ENCODE measurements at places on chromosomes 4 and X.

GRCh38 chr4:75031775-75032174 is 98.9 kb downstream of the PARM1 start:
- DNase-seq, result no peak

DNA sequence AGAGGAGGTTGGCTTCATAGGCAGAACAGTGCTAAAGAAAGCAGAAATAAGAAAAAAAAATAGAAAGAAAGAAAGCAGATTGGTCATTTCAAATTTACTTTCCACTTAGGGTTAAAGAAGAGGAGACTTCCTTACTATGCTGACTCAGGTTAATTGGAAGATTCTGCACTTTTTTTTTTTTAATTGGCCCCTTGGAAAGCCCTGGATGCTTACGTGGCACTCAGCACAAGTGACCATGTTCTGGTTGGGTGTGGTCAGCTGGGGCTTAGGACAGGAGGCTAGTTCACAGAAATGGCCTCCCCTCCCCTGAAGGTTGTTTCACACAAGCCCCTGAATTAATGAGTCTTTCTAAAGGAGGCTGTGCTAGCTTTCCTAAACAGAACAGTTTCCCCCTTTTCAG is 14.5 kb downstream of the MAGEA9B start:
- DNase-seq, result no peak

GRCh38 chr4:6644792-6645530 is 4.5 kb downstream of the MRFAP1 start:
- no peak for DNase-seq

DNA sequence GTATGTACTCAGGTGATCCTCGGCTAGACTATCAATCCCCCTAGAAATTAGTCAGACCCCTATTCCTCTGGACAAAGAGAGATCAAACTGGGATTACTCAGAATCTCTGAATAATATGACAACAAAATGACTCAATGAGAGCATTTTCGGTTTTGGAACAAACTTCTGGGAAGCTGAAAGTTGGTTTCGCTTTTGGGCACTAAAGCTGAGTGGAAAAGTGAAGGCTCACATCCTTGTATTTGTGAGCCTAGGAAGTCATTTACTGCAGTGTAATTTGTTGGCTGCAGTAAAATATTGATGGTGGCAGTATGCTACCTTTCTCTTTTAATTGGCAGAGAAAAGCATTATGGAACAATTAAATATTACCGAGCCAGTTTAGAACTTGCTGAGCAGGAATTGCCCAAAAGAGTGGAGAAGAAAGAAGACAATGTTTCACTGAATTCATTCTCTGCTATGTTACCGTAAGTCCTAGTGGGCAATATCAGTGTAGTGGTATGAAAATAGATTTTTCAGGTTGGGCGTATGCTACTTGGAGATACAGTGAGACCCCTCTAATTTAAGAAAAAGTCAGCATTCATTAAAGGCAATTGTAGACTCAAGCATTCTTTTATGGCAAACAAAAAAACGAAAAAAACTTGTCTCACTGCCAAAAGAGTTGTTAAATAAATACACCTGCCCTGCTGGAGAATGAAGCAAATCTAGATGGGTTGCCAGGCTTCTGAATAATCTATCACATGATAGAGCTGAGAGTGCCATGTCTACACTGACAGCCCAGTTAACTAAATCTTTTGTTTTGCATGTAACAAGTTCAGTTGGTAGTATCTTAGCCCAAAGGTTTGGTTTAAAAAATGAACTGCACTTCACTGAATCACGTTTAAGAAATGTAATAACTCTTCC is 69.6 kb downstream of the AGTR2 start:
- DNase-seq, result no peak

- DNase-seq, result no peak
Observed at GRCh38 chr4:122073615-122074014, 78.5 kb upstream of the BLTP1 start.

DNA sequence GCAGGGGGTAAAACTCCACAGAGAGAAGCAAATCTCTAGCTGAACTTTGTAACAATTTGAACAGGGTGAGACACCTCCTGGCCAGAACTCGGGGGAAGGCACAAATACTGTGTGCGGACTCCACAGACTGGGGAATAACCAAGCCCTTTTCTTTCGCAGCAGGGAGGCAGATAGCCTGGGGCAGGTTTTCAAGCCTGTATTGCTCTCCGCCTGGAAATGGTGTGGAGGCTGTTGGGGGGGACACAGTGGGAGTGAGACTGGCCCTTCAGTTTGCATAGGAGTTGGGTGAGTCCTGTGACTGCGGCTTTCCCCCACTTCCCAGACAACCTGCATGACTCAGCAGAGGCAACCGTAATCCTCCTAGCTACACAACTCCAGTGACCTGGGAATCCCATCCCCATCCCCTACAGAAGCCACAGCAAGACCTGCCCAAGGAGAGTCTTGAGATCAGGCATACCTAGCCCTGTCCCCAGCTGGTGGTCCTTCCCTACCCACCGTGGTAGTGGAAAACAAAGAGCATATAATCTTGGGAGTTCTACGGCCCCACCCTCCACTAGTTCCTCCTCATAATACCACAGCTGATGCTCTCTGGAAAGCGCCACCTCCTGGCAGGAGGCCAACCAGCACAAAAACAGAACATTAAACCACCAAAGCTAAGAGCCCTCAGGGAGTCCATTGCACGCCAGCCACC is 12.9 kb upstream of the SMPX start:
- no peak for DNase-seq

DNA sequence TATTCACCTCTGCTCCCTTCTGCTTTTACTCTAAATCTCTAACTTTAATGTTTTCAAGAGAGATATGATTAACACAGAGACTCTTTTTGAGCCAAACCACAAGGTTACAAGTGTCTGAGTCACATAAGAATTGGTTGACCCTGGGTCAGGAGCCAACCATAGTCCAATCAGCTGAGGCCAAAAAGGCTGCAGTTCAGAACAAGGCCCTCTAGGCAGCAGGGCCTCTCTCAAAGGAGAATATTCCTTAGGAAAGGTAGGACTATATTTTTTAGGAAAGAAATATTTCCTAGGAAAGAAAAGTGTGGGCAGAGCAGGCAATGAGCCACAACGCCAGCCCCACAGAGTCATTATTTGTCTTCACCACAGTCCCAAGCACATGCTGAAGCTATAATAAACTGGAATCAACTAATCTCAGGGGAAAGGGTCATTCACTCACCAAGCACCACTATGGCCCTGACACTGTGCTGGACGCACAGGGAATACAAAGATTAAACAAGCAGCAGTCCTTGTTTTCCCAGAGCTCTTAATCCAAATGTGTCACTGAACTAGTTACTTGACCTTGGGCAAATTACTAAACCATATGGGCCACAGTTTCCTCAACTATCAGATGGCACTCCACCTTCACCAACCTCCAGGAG is 2.2 kb downstream of the ATP8A1 start:
- DNase-seq, result no peak

DNA sequence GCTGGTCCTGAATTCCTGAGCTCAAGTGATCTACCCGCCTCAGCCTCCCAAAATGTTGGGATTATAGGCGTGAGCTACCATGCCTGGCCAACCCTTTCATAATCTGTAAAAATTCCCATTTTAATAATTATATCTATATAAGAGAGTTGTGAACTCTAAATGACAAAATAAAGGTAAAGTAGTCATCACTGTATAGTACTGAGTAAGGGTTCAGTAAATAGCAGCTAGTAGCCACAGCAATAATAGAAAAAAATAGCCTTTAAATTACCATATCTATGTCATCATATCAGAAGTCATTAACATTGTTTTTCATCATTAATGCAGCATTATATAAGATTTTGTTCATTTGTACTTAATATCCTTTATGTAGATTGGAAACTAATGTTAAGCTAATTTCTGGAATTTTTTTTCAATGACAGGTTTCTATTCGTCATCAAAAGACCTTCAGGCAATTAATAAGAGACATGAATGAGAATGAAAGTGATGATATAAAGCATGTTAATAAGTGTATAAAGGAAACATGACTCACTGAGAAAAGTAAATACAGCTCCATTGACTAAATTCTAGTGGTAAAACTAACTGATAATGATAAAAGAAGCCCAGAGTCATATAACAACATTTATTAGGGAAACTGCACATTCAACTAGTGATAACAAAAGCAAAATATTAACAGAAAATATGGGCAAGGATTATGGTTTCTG is 85.9 kb upstream of the UGT8 start:
- no peak for DNase-seq

DNA sequence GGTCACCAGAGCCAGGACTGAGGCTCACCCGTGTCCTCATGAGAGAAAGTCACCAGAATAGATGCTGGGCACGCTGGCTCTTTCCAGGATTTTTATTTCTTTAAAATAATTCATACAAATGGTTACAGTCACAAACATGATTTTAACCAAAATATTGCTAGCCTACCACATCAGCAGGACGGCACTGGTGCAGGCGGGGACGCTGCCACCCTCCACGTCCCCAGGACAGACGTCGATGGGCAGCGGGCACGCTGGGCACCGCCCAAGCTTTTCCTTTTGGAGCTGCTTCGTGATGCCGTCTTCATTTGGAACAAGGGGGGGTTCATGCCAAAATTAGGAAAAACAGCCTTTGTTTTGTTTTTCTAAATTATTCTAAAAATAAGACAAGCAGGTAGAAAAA is 37.6 kb downstream of the CTBP1 start:
- no peak for DNase-seq

DNA sequence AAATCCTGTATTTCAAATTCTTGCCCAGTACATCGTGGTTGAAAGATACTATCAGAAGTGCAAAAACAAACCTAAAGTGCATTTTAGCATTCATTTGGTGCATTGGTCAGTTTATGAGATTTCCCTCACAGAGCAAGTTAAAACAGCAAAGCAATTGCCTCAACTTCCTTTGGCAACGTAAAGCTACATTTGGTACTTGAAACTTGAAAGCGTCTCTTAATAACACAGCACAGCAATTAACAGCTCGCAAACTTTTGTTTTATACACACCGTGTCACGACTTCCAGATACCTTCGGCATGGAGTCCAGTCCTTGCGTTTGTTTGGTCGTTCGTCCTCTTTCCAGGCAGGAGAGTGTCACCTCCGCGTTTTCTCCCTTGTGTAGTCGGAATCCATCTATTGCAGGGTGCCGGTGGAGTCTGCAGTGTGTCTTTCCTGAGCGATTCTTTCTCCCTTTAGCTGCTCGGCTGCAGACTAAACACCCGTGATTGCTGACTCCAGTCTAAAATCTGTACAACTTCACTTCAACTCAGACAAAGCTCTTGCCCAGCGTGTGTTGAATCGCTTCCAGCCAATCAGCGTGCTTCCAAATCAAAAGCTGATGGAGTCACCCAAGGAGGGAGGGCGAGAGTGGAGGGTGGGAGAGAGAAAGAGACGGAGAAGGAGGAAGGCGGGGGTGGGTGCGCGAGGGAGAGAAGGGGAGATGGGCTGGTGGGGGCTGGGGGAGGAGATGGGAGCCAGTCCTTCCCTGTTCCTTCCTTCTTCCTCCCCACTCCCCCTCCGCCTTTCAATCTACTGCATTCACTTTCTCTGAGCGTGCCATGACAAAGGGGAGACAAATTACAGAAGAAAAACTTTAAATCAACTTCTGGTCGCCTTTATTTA is at the start of gene PCDH18:
Gene PCDH18, minus strand, starts transcription at position 509 of the 883 bp plus-strand sequence. Its CDS starts 406 bp downstream, at position 103.
- peak; percentile 89 for DNase-seq

- no peak for DNase-seq
Observed at GRCh38 chrX:153635788-153636668, 11.0 kb upstream of the DUSP9 start.

GRCh38 chr4:2961811-2962441 is 1.3 kb downstream of the NOP14 start:
- DNase-seq, result no peak

DNA sequence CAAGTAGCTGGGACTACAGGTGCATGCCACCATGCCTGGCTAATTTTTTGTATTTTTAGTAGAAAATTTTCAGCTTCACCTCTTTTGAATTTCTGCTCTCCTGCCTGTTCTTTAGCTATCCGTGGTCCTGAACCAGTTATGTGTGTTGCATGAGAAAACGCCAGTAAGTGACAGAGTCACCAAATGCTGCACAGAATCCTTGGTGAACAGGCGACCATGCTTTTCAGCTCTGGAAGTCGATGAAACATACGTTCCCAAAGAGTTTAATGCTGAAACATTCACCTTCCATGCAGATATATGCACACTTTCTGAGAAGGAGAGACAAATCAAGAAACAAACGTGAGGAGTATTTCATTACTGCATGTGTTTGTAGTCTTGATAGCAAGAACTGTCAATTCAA is 13.9 kb downstream of the ALB start:
- no peak for DNase-seq

- DNase-seq, result no peak
Observed at GRCh38 chrX:43808231-43808630, 74.0 kb downstream of the MAOB start.

- no peak for DNase-seq
Observed at GRCh38 chr4:109672169-109672930, 30.9 kb downstream of the CASP6 start.

DNA sequence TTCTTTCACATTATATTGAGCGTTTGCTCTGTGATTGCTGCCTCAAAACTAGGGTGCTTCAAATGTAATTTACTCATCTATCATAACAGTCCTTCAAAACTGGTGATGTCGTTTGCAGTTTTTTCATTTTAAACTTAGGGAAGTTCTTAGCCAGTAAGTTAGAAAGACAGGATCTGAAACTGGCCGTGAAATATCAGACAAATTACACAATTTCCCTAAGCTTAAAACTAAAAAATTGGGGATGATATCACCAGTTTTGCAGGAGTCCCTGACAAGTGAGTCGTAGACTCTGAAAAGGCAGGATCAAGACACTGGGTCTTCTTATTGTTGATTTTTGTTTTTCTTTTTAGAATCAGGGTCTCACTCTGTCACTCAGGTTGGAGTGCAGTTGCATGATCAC is 44.8 kb downstream of the MOB1B start:
- no peak for DNase-seq

DNA sequence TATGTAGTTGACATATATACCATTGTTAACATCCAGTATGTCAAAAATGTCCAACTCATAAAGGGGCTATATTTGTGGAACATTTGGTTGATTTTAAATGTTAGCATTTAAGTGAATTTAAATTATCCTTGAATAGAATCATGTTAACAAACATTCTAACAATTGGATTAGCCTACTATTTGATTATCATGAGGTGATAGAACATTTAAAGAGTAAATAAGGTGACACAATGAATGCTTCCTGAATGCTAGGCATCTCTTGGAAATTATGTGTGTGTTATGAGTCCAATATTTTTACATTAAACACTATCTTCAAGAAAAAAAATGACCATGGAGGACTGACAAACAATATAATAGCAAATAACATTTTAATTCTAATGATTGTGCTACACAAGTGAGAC is 901.9 kb upstream of the AGA start:
- DNase-seq, result no peak

DNA sequence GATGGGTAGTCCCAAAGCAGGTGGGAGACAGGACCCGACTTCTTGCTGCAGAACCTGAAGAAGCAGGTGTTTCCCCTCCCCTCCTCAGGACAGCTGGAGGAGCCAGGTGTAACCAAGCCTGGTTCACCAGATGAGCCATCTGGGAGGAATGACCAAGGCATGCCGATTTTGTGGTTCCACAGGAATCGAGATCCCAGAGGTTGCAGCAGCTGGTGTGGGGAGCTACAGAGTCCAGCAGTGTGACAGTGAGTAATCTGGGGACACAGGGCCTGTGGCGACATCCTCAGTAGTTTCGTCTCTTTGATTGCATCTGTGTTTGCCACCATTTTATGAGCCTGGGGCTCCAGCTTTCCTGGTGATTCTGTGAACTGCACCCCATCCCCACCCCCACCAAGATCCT is 2.6 kb upstream of the NDP start:
- DNase-seq, result no peak

GRCh38 chr4:76215077-76215476 is 1.5 kb upstream of the SCARB2 start:
- DNase-seq, result no peak
